Immature natural killer cell (primary cell): ENCODE measurements at places on chromosomes 2 and 18. TPM values are rescaled to one million over a fixed set of nuclear protein-coding genes. Genes with fewer than 3 reads are reported as not detected.
A peak's percentile ranks its signal among the peaks of the same experiment; 100 is the strongest.

DNA sequence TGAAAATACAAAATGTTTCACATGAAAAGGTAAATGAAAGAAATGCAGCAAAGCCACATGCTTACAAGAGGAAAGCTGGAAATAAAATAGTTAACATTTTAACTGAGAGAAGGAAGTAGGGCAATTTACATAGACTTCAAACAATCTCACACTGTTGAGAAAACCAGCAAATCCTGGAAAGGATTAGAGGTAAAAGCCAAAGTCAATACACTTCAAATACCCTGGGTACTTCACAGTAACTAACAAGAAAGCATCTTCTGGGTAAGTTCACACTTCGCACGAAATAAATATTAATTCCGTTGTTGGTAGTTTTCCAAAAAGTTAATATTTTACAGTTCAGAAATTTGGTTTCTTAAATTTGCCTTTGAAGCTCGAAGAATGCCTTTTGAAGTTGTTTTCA is 3.5 kb upstream of the ERICH2 start:
- H3K4me1 ChIP-seq, result peaks cover 14% of the 10 kb centered on the region
- DNase-seq, result no peak
- H3K4me3 ChIP-seq, result no peak overlapping the region
- no peaks in the 10 kb centered on the region for H3K36me3 ChIP-seq

DNA sequence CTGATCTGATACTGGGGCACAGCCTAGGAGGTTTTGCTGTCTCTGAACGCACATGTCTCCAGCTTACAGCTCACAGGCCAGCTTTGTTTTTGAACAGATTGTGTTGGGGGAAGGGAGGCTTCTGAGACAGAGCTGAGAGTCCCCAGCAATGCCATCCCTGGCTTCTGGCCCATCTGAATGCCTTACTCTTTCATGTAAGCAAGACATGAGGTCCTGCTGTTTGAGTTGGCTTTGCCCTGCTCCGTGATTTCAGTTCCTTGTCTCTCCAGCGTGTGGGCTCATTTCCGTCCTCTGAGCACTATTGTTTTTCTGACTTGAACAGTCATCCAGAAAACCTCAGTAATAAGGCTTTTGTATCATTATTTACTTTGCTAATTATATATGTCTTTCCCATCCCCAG is 194.9 kb upstream of the TNP1 start:
- peaks cover 5% of the 10 kb centered on the region for H3K27me3 ChIP-seq
- no peak overlapping the region for H3K4me3 ChIP-seq
- no peaks in the 10 kb centered on the region for H3K36me3 ChIP-seq

GRCh38 chr18:3391704-3392466 is 58.1 kb upstream of the TGIF1 start:
- no peak for DNase-seq
- H3K27me3 ChIP-seq, result peaks cover 3% of the 10 kb centered on the region
- H3K36me3 ChIP-seq, result no peaks in the 10 kb centered on the region
- no peaks in the 10 kb centered on the region for H3K4me1 ChIP-seq
- H3K27ac ChIP-seq, result no peak overlapping the region
- no peak overlapping the region for H3K4me3 ChIP-seq

DNA sequence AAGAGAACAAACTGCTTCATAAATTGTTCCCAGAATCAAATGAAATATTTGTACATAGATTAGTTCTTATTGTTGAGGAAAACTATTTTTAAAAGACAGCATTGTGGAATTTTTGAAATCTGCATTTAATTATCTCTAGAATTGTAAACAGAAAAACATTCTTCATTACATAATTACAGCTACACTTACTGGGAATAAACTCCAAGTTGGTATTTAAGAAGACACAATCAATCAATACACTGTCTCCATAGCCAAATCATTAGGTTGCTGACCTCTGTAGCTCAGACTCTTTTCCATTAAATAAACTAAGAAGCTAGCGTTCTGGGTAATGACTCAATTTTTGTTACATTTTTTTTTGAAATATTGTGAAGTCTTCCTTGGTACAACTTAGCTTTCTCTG is 70.2 kb upstream of the PIEZO2 start:
- no peak overlapping the region for H3K27ac ChIP-seq
- H3K27me3 ChIP-seq, result no peaks in the 10 kb centered on the region
- H3K4me1 ChIP-seq, result no peaks in the 10 kb centered on the region
- DNase-seq, result no peak

GRCh38 chr2:232502911-232503808 is 15.5 kb upstream of the ECEL1 start:
- H3K4me1 ChIP-seq, result peaks cover 3% of the 10 kb centered on the region
- no peak overlapping the region for H3K4me3 ChIP-seq
- H3K27ac ChIP-seq, result no peak overlapping the region
- DNase-seq, result peak; percentile 31

DNA sequence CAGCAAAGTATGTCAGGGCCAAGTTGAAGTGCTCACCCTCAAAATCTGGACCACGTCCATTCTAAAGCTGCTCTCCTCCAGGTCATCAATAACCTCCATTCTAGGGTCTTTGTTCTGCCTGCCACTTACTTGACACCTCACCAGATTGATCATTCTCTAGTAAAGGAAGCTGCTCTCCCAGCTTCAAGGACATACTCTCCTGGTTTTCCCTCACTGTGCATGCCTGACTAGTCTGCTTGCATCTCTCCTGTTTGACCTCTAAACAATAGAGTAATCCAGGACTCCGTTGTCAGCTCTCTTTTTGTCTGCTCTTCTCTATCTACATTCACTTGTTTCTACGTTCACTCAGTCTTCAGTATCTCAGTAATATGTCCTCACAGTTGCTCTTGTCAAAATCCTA is 59.1 kb downstream of the FRZB start:
- no peak overlapping the region for H3K4me3 ChIP-seq
- no peaks in the 10 kb centered on the region for H3K4me1 ChIP-seq
- DNase-seq, result no peak
- H3K27me3 ChIP-seq, result peaks cover 8% of the 10 kb centered on the region
- H3K36me3 ChIP-seq, result no peaks in the 10 kb centered on the region

DNA sequence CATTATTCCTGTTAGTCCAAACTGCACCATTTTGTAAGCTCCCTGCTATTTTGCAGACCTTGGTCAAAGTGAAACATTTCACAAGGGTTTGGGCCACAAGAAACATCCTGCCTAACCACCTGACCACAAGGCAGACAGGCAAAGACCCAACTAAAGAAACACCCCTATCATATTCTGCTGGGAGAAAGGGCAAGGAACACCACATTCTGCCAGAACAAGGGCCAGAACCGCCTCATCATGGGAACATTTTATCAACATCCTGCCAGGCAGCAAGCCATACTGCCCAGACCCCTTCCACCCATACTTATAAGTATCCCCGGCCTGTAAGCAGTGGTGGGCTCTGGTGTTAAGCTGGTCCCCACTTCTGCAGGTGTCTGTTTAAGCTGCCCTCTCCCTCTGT is 12.0 kb upstream of the RAB31 start:
- H3K27me3 ChIP-seq, result no peaks in the 10 kb centered on the region
- no peaks in the 10 kb centered on the region for H3K36me3 ChIP-seq
- peaks cover 28% of the 10 kb centered on the region for H3K4me1 ChIP-seq
- peak overlapping the region; percentile 56 for H3K27ac ChIP-seq
- peak; percentile 42 for DNase-seq
- peak overlapping the region; percentile 79 for H3K4me3 ChIP-seq

Gene EPB41L3
- not detected for polyA plus RNA-seq

- H3K36me3 ChIP-seq, result no peaks in the 10 kb centered on the region
- H3K27me3 ChIP-seq, result peaks cover 2% of the 10 kb centered on the region
- DNase-seq, result no peak
- no peaks in the 10 kb centered on the region for H3K4me1 ChIP-seq
- H3K4me3 ChIP-seq, result no peak overlapping the region
These were observed 47.6 kb upstream of the OTOS start for GRCh38 chr2:240187989-240188590.

GRCh38 chr2:169275696-169276444 is 86.5 kb downstream of the LRP2 start:
- no peak overlapping the region for H3K4me3 ChIP-seq
- no peak overlapping the region for H3K27ac ChIP-seq
- DNase-seq, result no peak
- H3K4me1 ChIP-seq, result no peaks in the 10 kb centered on the region

GRCh38 chr2:119794237-119794636 is 34.5 kb downstream of the PTPN4 start:
- no peak overlapping the region for H3K4me3 ChIP-seq
- no peaks in the 10 kb centered on the region for H3K27me3 ChIP-seq
- H3K4me1 ChIP-seq, result peaks cover 63% of the 10 kb centered on the region
- no peak for DNase-seq

DNA sequence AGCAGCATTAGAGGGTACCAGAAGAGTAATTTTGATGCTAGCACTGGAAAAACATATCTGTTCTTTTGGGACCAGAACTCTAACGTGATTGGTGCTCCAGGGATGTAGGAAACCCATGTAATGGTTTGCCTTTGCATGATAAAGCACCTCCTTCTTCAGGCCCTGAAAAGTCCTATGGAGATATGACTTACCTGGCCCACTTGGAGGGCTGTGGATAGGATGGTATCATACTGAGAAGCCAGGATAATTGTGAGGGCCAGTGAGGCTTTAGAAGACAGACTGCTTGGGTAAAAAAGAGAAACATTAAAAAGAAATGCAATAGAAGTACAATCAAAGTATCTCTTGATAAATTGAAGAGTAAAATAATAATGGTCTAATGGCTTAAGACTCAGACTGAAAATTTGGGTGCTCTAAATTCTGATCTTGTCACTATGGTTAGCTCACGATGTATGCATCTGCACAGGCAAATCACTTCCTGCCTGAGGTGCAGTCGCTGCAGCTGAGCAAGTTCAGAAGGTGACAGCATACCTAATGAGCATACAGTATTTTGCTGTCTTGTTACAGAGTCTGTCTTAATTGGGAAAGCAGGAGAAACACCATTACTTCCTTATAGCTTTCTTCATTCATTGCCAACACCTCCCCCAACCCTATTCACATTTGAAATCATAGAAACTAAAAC is 371.5 kb downstream of the NUP35 start:
- no peaks in the 10 kb centered on the region for H3K4me1 ChIP-seq
- H3K27me3 ChIP-seq, result no peaks in the 10 kb centered on the region
- no peaks in the 10 kb centered on the region for H3K36me3 ChIP-seq
- no peak overlapping the region for H3K4me3 ChIP-seq

DNA sequence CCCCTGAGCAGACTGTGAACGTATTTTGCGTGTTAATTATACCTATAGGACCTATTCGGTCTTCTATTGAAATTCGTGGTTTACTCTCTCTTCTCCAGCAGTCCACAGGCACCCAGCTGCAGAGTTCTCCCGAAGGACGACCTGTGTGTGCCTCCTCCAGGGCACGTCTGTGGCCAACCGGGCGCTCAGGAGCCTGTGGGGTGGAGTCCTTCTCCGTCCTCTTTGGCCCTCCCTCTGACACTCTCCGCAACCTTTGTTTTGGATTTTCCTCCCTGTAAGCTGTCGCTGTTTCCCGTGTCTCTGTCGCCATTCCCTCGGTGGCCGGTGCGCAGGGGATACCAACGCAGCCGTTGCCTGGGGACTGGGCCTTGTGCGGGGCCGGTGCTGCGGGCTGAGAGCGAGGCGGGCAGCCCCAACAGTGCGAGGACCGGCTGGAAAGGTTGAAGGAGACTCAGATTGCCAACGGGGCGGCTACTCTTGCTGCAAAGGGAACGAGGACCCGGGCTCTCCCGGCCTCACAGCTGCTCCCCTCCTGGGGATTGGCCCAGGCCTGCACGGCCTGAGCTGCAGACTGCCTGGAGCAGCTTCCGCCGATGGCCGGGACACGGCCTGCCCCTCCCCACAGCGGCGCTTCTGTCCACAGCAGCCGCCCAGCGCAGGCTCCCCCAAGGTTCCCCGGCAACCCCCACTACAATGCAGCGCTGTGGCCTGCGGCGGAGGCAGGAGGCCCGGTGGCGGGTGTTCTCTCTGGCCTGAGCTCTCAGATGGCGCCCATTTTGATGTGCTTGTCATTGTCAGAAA is 221.0 kb downstream of the MTX2 start:
- H3K4me1 ChIP-seq, result peaks cover 6% of the 10 kb centered on the region
- no peak for DNase-seq
- H3K4me3 ChIP-seq, result no peak overlapping the region
- H3K36me3 ChIP-seq, result peaks cover 4% of the 10 kb centered on the region
- peaks cover 3% of the 10 kb centered on the region for H3K27me3 ChIP-seq

- no peak overlapping the region for H3K27ac ChIP-seq
- H3K36me3 ChIP-seq, result no peaks in the 10 kb centered on the region
- peaks cover 34% of the 10 kb centered on the region for H3K4me1 ChIP-seq
- H3K4me3 ChIP-seq, result no peak overlapping the region
These were observed 1.4 kb upstream of the UBXN4 start for GRCh38 chr2:135740206-135740605.
